ENCODE measurements at places on chromosomes 2 and 18. TPM values are rescaled to one million over a fixed set of nuclear protein-coding genes. Genes with fewer than 3 reads are reported as not detected.

The TMEM37 gene
- total RNA-seq, result 24.3 TPM

The ABCB6 gene
- 27.1 TPM for total RNA-seq

The FAM228A gene
- not detected for total RNA-seq

The WDFY1 gene
- total RNA-seq, result 50.0 TPM

The REV1 gene
- 37.4 TPM for total RNA-seq

The DSG4 gene
- 0.27 TPM for total RNA-seq
